Stimulated activated CD8-positive, alpha-beta memory T cell treated with anti-CD3 and anti-CD28 coated beads, Interleukin-12 subunit alpha, Interleukin-12 subunit beta, amount 100 ng/mL, for 1 hour (primary cell): ENCODE measurements at places on chromosomes 12 and 14.

DNA sequence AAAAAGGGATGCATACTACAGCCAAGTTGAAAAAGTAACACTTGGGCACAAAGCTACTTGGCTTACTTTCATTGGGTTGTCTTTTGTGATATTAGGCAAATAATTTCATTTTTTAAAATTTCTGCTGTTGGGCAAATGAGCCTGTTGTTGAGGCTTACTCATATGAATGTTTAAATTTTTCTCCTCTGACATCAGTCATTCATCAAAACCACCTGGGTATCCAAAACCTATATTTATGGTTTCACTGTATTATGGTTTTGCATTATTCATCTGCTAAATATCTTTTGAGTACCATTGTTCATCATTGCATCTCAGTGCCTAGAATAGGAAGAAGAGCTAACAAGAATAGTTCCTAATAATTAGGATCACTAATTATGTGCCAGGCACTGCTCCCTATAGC, 28.1 kb downstream of the DYRK2 start:
- DNase-seq = no peak

GRCh38 chr12:132739600-132740312, 21.9 kb downstream of the ANKLE2 start:
- no peak for DNase-seq

DNA sequence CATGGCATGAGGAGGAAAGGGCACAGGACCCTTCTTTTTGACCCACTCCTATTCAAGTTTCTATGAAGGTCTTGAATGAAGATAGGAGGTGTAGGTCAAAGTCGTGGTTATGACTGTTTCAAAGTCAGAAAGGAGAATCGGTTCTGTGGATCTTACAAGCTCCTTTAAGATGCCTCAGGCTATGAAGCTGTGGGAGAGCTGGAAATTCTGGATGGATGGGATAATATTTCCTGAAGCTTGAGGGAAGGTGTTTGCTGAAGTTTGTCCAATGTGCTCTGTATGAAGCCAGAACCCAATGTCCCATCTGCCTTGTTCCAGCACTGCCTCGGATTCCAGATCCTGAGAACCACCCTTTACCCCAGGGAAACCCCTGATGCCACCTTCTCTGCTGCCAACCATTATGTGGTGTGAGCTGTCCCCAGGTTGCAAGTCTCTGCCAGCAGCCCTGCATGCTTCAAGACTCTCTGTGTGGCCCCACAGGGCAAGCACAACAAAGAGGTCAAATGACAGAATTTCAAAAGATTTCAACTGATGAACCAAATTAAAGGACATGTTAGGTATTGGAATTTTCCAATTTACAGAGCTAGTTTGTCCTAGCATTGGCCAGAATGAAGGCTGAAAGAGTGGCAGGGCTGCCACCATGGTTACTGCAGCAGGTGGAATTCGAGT, 472.0 kb downstream of the RGS6 start:
- DNase-seq = no peak

DNA sequence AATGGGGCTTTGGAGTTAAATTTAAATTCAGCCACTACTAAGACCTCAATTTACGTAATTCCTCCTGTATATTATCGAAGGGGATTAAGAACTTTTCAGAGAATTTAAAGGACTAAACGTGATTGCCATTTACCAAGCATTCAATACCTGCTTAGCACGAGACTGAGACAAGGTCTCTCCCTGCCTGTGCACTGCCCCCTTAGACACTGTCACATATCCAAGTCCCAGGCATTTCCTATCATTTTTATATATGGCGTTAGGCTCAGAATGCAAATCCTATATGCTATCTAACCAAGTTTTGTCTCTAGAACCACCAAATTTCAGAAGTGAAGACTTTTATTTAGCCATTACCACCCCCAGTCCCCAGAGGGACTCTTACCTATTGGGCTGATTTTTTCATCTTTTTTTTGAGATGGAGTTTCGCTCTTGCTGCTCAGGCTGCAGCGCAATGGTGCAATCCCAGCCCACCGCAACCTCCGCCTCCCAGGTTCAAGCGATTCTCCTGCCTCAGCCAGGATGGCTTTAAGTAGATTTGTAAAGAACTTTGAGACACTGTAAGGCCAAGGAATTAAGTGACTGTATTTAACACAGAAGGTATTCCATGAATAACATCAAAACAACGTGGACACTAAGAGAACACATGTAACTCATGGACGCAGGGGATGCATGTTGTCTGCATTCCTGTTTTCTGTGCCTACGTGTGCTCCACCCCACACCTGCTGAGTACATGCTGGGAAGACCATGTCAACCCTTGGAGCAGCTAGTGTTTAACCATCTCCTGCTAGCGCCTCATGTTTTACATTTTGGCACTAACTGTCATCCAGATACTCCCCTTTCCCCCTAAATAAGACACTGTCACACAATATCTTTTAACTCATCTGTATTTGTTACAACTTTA, 6.4 kb downstream of the HSP90AA1 start:
- no peak for DNase-seq

GRCh38 chr12:593396-594270, 69.6 kb downstream of the NINJ2 start:
- no peak for DNase-seq

DNA sequence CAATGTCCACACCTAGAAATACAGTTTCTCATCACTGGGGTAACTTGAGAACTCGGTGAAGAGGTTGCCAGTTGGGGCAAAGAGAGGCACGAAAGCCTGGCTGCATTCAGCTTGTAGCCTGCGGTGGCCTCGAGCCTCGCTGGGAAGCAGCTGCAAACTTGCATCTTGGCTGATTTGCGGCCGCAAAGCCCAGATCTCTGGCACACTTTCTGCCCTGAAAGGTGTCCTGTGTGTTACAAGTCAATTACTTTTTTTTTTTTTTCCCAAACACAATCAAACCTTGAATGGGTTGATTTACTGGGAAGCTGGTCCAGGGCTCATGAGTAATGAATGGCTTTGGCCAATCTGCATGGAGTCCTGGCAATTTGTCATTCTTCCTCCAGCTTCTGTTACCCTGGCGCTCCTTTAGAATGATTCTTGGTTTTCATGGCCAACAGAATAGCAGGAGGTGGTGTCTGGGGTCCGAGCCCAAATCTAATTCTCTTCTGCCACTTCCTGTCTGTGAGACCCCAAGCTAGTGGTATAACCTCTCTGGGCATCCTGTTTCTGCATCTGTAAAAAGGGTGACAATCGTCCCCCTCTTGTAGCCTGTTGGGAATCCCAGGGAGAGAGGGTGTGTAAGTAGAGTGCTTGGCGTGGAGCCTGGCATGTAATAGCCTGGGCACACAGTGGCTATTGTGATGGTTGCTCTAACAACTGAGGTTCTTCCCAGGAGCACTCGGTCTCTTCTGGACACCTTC, 6.7 kb downstream of the BCL7A start:
- no peak for DNase-seq

DNA sequence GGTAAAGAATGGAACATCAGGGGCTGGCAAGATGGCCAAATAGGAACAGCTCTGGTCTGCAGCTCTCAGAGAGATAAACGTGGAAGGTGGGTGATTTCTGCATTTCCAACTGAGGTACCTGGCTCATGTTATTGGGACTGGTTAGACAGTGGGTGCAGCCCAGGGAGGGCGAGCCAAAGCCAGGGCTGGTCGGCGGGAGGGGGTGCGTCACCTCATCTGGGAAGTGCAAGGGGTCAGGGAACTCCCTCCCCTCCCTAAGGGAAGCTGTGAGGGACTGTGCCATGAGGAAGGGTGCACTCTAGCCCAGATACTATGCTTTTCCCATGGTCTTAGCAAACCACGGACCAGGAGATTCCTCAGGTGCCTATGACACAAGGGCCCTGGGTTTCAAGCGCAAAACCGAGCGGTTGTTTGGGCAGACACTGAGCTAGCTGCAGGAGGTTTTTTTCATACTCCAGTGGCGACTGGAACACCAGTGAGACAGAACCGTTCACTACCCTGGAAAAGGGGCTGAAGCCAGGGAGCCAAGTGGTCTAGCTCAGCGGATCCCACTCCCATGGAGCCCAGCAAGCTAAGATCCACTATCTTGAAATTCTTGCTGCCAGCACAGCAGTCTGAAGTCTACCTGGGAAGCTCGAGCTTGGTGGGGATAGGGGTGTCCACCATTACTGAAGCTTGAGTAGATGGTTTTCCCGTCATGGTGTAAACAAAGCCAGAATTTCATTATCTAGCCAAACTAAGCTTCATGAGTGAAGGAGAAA, 317.6 kb downstream of the NELL2 start:
- no peak for DNase-seq

- no peak for DNase-seq
Measured at GRCh38 chr14:105468621-105469241, 5.9 kb upstream of the CRIP2 start.

DNA sequence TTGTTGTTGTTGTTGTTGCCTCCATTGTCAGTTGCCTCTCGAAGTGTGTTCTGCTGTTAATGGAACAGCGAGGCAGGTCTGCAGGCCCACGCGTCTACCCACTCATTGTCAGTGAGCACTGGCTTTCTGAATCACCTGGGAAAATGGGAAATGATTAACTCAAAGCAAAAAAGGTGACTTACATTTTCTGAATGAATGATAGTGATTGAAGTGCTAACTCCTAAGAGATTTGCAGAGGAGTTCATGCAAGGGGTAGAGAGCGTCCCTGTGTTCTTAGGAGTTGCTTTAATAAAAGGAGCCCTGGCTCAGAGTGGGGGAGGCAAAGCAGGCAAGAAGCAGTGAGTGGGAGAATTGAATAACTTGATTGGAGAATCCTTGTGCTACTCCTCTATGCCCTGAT, 177.6 kb downstream of the CAND1 start:
- DNase-seq = no peak

- no peak for DNase-seq
Measured at GRCh38 chr14:50039734-50040400, 76.5 kb downstream of the VCPKMT start.

- no peak for DNase-seq
Measured at GRCh38 chr12:68354977-68355541, 22.9 kb upstream of the MDM1 start.

GRCh38 chr12:788288-788687, 35.9 kb downstream of the WNK1 start:
- DNase-seq = no peak

GRCh38 chr14:74879427-74880182, 2.1 kb upstream of the DLST start:
- DNase-seq = no peak

- no peak for DNase-seq
Measured at GRCh38 chr12:131076791-131077747, 123.4 kb downstream of the ADGRD1 start.

DNA sequence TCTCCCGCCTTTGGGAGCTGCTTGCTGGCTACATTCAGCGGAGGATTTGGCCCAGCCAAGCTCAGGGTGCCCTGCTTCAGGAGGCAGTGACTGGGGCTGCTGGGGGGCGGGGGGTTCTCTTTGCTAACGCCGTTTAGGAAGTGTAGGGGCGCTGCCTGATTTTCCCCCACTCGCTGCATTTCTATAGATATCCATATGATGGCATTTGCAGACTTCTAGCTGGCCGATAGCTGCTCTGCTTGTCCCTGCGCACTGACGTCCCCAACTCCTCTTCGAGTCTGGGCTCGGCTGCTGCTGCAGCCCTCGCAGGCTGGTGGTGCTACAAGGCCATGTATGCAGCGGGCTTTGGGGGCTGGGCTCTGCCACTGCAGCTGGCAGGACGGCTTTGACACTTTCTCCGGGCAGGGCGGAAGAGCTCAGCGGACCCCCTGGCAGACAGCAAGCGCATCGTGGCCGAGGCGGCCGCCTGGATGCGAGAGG, 3.1 kb downstream of the LRFN5 start:
- DNase-seq = no peak

DNA sequence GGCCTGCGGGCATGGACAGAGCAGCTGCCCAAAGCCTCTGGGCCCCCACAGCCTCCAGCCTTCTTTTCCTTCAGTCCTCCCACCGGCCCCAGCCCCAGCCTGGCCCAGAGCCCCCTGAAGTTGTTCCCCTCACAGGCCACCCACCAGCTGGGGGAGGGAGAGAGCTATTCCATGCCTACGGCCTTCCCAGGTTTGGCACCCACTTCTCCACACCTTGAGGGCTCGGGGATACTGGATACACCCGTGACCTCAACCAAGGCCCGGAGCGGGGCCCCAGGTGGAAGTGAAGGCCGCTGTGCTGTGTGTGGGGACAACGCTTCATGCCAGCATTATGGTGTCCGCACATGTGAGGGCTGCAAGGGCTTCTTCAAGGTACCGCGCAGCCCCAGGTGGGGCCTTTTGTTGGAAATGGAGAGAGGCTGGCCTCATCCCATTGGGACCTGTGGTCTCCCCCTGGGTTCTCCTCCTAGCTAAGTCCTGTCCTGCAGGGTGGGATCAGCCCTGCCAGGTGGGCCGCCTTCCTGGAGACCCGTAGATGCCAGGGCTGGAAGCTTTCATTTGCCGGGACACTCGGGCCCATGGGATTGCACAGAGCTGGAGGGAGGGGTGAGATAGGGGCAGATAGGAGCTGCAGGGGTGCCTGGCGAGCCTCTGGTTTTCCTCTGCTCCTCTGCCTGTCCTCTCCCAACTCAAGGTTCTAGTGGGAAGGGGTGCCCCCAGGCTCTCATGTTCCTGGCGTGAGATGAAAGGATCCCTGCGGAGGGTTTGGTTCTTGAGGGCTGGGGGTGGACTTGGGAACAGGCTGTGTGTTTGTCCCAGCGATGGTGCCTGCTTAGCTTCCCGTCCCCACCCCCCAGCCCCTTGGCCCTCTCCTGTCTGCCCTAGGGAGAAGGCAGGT, 3.8 kb downstream of the NR4A1 start:
- DNase-seq = no peak

- no peak for DNase-seq
Measured at GRCh38 chr14:60396718-60397343, 89.0 kb downstream of the C14orf39 start.

GRCh38 chr14:24881116-24881893, 168.6 kb downstream of the STXBP6 start:
- DNase-seq = no peak

- no peak for DNase-seq
Measured at GRCh38 chr12:645563-646071, 17.6 kb downstream of the NINJ2 start.

DNA sequence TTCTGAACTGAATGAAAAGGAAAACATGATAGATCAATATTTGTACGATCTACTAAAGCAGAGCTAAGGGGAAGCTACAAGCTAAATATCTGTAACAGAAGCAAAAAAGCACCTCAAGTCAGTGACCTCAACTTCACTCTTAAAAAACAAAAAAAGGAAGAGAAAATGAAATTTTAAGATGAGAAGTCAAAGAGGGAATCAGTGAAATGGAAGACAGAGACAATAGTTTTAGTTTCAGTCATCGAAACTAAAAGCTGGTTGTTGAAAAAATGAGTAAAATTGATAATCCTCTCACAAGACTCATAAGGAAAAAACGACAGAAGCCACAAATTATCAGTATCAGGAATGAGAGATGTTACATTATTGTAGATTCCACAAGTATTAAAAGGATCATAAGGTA, 11.9 kb upstream of the SLC2A13 start:
- DNase-seq = no peak

- DNase-seq = no peak
Measured at GRCh38 chr12:4156317-4156716, 117.2 kb upstream of the CCND2 start.
